ENCODE measurements at places on chromosomes 1 and 21.

GRCh38 chr1:31781138-31781755 is 17.1 kb upstream of the ADGRB2 start:
- peak; percentile 40 for DNase-seq

GRCh38 chr1:114105421-114105979 is 48.2 kb downstream of the SYT6 start:
- peak; percentile 58 for DNase-seq

DNA sequence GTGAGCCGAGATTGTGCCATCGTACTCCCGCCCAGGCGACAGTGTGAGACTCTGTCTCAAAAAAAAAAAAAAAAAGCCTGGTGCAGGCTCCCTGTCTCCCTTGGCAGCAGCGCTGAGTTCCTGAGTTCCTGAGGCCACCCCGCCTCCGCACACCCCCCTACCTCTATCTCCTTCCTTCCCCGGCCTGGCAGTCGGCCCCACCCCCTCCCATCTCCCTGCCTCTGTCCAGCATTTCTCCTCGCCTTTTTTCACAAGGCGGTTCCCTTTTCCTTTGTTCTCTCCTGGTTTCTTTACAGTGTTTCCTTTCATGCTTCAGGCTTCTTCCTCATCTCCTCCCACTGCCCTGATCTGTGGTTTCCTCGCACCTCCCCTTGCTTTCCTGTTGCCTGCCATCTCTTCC is 2.7 kb downstream of the RORC start:
- peak; percentile 87 for DNase-seq

GRCh38 chr1:238254935-238255334 is 364.2 kb upstream of the ZP4 start:
- DNase-seq, result peak; percentile 3

GRCh38 chr1:67627906-67628305 is 57.1 kb upstream of the GADD45A start:
- DNase-seq, result no peak

- no peak for DNase-seq
Measured at GRCh38 chr1:248913933-248914332, 7.9 kb downstream of the PGBD2 start.

DNA sequence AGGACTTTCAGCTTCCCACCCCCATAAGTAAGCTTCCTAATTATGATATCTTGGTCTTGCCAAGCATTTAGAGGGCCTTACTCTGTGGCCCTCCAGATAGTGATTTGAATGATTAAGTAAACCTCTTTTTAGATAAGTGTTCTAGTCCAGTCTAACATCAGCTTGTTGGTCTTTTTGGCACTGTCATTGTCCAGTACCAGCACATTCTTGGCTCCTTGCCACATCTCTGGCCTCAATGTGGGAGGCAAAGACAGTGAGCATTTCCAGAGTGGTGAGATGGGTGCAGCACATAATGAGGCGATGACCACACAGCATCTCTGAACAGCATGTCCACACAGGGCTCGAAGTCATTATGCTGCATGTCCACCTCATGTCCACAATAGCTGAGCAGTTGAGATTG is 6.1 kb downstream of the CAPZA1 start:
- DNase-seq, result no peak

Data from kidney (tissue), 22 donors.